Tibial nerve (tissue), 4 donors: ENCODE measurements at places on chromosomes 7 and 10.
A peak's percentile ranks its signal among the peaks of the same experiment; 100 is the strongest.

DNA sequence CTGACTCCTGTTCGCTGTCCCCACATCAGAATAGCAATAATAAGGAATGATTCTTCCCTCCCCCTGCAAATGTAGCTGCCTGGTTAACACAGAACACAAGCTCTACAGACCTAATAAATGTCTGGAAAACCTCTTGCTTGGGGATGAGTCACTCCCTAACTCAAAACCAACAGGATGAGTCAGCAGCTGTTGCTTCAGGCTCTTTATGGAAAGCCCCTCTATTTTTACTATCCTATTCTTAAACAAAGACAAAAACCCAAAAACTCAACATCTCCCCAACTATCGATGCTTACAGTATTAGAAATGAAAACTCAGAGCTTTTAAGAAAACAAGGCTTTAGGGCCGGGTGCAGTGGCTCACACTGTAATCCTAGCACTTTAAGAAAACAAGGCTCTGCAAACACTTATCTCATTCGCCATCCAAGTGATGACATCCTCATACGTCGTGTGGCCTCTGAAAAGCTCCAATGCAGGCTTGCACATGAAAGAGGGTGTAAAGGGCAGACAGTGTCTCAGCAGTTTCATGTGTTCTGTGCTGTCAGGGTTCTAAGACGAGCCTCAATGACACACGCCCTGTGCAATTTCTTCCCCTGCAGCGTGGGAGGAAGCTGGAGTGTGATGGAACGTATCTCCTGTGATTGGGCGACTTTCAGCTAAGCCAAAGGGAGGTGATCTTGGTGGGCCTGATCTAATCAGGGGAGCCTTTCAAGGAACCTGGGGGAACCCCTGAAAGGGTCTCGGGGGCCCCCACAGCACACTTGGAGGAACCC, 70.1 kb downstream of the AMZ1 start:
- H3K36me3 ChIP-seq: no peaks in the 10 kb centered on the region
- H3K27ac ChIP-seq: peak overlapping the region; percentile 96
- DNase-seq: peak; percentile 50
- H3K4me1 ChIP-seq: peaks cover 37% of the 10 kb centered on the region
- H3K27me3 ChIP-seq: no peaks in the 10 kb centered on the region
- H3K4me3 ChIP-seq: no peak overlapping the region

DNA sequence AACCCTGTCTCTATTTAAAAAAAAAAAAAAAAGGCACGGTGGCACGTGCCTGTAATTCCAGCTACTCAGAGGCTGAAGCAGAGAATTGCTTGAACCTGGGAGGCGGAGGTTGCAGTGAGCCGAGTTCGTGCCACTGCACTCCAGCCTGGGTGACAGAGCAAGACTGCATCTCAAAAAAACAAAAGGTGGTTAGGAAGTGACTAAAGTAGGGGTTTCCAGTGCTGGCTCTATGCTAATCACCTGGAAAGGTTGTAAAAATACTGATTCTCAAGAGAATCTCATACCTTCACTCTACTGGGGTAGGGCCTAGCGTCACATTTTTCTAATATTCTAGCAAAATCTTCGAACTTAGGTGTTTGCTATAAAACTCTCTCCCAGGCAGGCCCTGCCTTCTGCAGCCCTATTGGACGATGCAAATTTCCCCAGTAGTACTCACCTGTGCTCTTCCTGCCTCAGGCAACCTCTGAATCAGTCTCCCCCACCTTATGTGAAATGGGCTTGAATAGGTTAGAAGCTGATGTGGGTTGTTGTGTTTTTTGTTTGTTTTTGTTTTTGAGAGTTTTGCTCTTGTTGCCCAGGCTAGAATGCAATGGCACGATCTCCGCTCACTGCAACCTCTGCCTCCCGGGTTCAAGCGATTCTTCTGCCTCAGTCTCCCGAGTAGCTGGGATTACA, 3.5 kb downstream of the ZP3 start:
- H3K27me3 ChIP-seq: peaks cover 9% of the 10 kb centered on the region
- no peak overlapping the region for H3K27ac ChIP-seq
- H3K4me3 ChIP-seq: no peak overlapping the region

DNA sequence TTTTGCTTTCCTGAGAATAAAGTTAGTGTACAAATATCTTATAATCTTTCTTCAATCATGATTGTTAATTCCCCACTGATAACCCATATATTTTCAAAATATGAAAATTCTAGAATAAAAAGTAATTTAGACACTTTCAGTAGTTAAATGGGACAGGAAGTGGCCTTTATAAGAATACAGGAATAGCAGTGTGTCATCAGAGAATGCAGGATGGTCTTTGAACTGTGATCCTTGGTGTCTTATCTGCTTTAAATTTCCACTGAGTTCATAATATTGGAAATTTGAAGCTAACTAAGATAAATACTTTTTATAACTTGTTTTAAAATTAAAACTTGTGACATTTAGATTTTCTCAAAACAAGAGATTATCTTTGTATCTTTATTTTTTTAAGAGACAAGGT, 75.4 kb downstream of the CREM start:
- DNase-seq: no peak
- no peak overlapping the region for H3K27ac ChIP-seq
- no peaks in the 10 kb centered on the region for H3K4me1 ChIP-seq
- H3K36me3 ChIP-seq: peaks cover 3% of the 10 kb centered on the region
- no peak overlapping the region for H3K4me3 ChIP-seq

- no peaks in the 10 kb centered on the region for H3K4me1 ChIP-seq
- no peaks in the 10 kb centered on the region for H3K36me3 ChIP-seq
- H3K27ac ChIP-seq: no peak overlapping the region
- peaks cover 100% of the 10 kb centered on the region for H3K27me3 ChIP-seq
These were observed 2.4 kb downstream of the GATA3 start for GRCh38 chr10:8056871-8057331.

DNA sequence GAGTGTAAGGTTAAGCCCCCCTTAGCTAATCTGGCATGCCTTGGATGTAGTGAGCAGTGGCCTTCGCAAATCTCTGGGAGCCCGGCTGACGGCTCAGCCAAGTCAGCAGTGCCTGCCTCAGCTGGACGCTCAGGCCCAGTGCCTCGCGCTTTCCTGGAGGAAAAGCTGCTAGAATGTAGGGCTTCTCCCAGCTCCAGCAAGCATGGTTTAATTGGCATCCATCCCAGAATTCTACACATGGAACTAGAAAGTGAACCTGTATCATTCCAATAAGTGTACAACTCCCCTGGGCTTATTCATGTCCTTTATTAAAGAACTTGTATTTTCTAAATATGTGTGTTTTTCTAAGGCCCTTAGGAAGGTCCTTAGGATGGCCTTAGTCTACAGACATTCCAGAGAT, 287.8 kb upstream of the SHH start:
- no peaks in the 10 kb centered on the region for H3K36me3 ChIP-seq
- no peaks in the 10 kb centered on the region for H3K27me3 ChIP-seq
- no peaks in the 10 kb centered on the region for H3K4me1 ChIP-seq
- no peak for DNase-seq
- no peak overlapping the region for H3K27ac ChIP-seq

DNA sequence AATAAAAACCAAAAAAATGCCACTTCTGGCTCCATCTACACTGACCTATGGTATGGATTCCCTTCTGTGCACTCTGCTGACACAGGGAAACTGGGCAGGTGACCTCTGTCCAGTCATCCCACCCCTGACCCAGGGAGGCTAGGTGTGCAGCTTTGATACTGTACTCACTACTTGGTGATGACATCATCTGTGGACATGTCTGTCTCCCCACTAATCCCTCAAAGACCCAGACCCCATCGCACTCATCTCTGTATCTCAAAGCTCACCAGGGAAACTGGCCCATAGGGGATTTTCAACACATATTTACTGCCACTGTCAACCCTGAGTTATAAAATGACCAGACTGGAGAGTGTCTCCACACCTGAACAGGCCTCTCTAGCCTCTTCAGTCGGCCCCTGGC, 10.6 kb downstream of the SGMS1 start:
- no peaks in the 10 kb centered on the region for H3K36me3 ChIP-seq
- H3K27ac ChIP-seq: peak overlapping the region; percentile 14
- no peak for DNase-seq
- no peak overlapping the region for H3K4me3 ChIP-seq
- no peaks in the 10 kb centered on the region for H3K27me3 ChIP-seq

GRCh38 chr10:31669357-31669756, 259.3 kb downstream of the ARHGAP12 start:
- peak overlapping the region; percentile 70 for H3K27ac ChIP-seq
- H3K4me3 ChIP-seq: no peak overlapping the region
- no peaks in the 10 kb centered on the region for H3K36me3 ChIP-seq
- DNase-seq: no peak
- no peaks in the 10 kb centered on the region for H3K4me1 ChIP-seq

DNA sequence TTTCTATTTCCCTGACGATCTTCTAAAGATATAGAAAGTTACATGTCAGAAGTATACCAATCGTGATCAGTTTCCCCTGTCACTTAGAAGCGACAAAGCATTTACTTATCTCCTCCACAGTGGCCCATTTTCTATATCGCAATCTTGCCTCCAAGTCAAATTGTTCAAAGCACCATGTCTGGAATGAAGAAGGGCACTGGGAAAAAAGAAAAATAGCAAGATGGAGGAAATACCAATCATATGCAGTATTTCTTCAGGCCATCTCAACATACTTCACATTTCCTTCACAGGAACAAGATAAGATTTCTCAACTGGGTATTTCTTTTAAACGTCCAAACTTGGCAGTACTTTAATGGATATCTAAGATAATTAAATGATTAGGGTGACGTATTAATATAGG, 63.3 kb upstream of the IL6 start:
- no peak overlapping the region for H3K27ac ChIP-seq
- H3K27me3 ChIP-seq: no peaks in the 10 kb centered on the region
- DNase-seq: no peak
- H3K4me3 ChIP-seq: no peak overlapping the region

DNA sequence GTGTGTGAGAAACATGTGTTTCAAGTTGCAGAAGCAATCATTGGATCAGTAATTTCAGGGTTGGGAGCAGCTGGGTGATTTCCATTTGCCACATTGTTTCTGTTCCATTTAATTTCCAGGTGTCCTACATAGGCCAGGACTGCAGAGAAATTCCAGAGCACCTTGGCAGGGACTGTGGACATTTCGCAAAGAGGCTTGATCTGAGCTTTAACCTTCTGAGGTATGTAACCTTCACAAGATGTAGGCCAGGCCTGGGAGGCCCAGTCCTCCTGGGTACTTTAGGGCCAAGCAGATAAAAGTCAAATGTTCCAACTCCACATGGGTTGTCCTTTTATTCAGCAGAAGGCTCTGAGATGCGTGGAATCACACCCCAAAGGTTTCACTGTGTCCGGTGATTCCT, 6.9 kb downstream of the LRMDA start:
- H3K27ac ChIP-seq: no peak overlapping the region
- no peak overlapping the region for H3K4me3 ChIP-seq

- H3K36me3 ChIP-seq: no peaks in the 10 kb centered on the region
- no peak overlapping the region for H3K27ac ChIP-seq
- H3K4me3 ChIP-seq: no peak overlapping the region
These were observed 307.7 kb upstream of the NFE2L3 start for GRCh38 chr7:25844102-25844870.

GRCh38 chr7:43700059-43700501, 29.2 kb downstream of the COA1 start:
- H3K27ac ChIP-seq: no peak overlapping the region
- no peaks in the 10 kb centered on the region for H3K4me1 ChIP-seq
- no peak for DNase-seq
- no peaks in the 10 kb centered on the region for H3K27me3 ChIP-seq

DNA sequence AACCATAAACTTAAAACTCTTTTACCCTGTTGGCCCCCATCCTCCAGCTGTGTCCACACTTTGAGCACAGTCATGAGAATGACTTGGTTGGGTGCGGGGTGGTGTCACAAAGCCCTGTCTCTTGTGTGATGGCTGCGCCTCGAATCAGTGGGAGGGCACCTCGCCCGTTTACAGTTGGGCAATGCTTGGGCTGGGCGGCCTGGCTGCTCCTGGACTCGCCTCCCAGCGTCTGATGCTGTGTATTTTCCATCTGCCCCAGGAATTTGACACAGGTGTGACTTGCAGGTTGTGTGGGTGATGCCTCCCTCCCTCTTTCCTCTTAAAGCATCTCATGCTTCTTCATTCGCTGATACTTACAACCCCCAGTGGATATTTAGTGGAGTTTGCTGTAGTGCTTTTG, 33.7 kb downstream of the CHST12 start:
- H3K36me3 ChIP-seq: no peaks in the 10 kb centered on the region
- no peak overlapping the region for H3K4me3 ChIP-seq
- peaks cover 40% of the 10 kb centered on the region for H3K4me1 ChIP-seq
- DNase-seq: no peak
- H3K27me3 ChIP-seq: no peaks in the 10 kb centered on the region

- H3K27ac ChIP-seq: no peak overlapping the region
- no peaks in the 10 kb centered on the region for H3K27me3 ChIP-seq
- DNase-seq: no peak
- H3K4me3 ChIP-seq: no peak overlapping the region
- no peaks in the 10 kb centered on the region for H3K36me3 ChIP-seq
- H3K4me1 ChIP-seq: no peaks in the 10 kb centered on the region
These were observed 176.1 kb downstream of the PRKG1 start for GRCh38 chr10:51250278-51250920.

- H3K27me3 ChIP-seq: no peaks in the 10 kb centered on the region
- H3K4me1 ChIP-seq: no peaks in the 10 kb centered on the region
- H3K4me3 ChIP-seq: no peak overlapping the region
- no peak for DNase-seq
- no peaks in the 10 kb centered on the region for H3K36me3 ChIP-seq
These were observed 20.8 kb downstream of the ACSM6 start for GRCh38 chr10:95214793-95215192.

DNA sequence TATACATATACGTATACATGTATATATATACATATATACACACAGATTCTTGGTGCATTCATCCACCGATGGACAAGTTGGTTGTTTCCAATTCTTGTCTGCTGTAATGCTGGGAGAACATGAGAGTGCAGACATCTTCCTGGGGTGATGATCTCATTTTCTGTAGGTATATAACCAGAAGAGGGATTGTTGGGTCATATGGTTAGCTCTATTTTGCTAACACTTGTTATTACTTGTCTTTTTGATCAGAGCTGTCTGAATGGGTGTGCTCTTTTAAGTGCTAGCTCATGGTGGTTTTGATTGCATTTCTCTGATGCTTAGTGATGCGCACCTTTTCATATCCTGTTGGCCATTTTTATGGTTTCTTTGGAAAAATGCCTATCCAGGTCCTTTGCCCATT, 106.4 kb downstream of the TAX1BP1 start:
- no peak overlapping the region for H3K4me3 ChIP-seq
- H3K4me1 ChIP-seq: peaks cover 18% of the 10 kb centered on the region

GRCh38 chr10:84126785-84127167, 12.5 kb upstream of the GHITM start:
- H3K4me1 ChIP-seq: no peaks in the 10 kb centered on the region
- no peaks in the 10 kb centered on the region for H3K36me3 ChIP-seq
- DNase-seq: no peak
- H3K27ac ChIP-seq: no peak overlapping the region
- H3K4me3 ChIP-seq: no peak overlapping the region
- no peaks in the 10 kb centered on the region for H3K27me3 ChIP-seq

- H3K27me3 ChIP-seq: no peaks in the 10 kb centered on the region
- H3K27ac ChIP-seq: no peak overlapping the region
- DNase-seq: no peak
These were observed 117.9 kb upstream of the DIP2C start for GRCh38 chr10:807163-807957.

- H3K27me3 ChIP-seq: no peaks in the 10 kb centered on the region
- no peaks in the 10 kb centered on the region for H3K4me1 ChIP-seq
- no peak overlapping the region for H3K4me3 ChIP-seq
- no peak overlapping the region for H3K27ac ChIP-seq
- no peak for DNase-seq
These were observed 14.3 kb upstream of the STN1 start for GRCh38 chr10:103932271-103932670.
